ENCODE measurements at places on chromosomes 1 and 21. TPM values are rescaled to one million over a fixed set of nuclear protein-coding genes. Genes with fewer than 3 reads are reported as not detected.

NDUFV3 gene
- 36.8 TPM for total RNA-seq

HHAT gene
- total RNA-seq, result 2.1 TPM

PLA2G2A gene
- not detected for total RNA-seq

CDA gene
- not detected for total RNA-seq

DNA sequence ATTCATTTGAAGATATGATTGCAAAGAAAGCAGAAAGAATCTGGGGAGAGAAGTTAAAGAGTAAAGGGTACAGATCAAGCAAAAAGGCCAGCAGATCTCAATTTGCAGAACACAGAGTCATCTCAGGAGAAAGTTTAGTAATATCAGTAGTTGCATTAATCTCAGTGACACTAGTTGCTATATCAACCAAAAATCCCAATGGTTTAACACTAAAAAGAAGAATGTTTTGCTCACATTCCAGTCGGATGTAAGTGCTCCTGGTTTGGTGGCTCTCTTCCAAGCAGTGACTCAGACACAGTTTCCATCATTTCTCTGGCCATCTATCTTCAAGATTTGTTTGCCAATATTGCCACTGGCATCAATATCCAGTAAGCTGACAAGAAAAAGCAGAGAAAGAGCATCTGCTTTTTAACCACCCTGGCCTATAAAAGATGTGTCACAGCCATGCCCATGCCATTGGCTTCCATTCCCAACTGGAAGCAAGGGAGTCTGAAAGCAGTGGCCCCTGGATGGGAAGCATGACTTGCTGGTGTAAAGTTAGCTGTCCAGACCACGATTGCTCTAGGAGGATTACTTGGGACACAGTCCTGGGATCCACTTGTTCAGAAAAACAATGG is 45.5 kb upstream of the AIM2 start:
- no peak overlapping the region for H3K27ac ChIP-seq
- H3K4me3 ChIP-seq, result no peak overlapping the region
- no peaks in the 10 kb centered on the region for H3K36me3 ChIP-seq
- H3K4me1 ChIP-seq, result no peaks in the 10 kb centered on the region

DNA sequence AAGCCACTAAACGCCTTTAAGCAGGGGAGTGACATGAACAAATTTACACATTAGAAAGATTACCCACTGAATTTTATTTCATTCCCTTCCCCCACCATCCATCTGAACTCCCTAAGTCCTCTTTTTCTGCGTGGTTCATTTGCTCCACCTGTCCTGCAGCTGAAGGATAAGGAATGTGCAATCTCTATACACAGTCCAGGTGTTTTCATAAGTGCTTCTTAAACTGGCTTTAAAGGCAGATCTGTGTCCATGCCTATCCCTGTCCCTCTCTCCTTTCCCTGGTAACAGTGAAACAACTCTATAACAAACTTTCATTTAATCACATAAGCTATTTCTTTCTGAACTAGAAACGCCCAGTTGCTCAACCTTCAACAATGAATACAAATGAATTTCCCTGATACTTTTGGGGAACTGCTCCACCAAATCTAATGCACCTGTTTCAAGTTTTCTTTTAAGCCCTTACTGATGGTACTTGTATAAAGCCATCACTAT is 8.4 kb downstream of the GSTM3 start:
- no peaks in the 10 kb centered on the region for H3K27me3 ChIP-seq
- no peaks in the 10 kb centered on the region for H3K4me1 ChIP-seq
- H3K27ac ChIP-seq, result no peak overlapping the region
- H3K36me3 ChIP-seq, result no peaks in the 10 kb centered on the region

GLRX2 gene
- total RNA-seq, result 49.6 TPM

FLG gene
- total RNA-seq, result not detected

DNA sequence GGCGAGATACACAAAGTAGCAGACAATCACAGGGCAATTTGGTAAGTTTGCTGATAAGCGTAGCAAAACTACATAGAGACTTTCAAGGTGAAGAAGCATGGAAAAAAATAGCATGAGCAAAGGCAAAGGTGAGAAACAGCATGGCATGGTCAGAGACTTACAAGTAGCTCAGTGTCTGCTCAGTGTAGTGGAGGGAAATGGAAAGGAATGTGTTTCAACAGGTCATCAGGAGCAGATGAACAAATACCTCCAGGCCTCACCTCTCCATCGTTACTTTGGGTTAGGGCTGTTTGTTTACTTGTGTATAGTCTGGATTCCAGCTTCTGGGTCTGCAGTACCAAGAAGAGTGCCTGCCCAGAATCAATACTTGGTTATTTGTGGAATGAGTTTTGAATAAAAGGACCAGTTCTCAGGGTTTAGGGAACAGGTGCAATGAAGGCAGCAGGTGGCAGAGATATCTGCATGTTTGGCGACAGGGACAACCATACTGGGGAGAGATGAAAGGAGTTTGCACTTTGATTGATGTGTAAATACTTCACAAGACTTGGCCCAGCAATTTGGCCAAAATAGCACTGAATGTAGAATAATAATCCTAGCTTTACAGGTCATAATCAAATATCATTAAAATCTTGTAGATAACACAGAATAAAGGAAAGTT is 97.0 kb upstream of the FGGY start:
- no peak overlapping the region for H3K27ac ChIP-seq
- no peak overlapping the region for H3K4me3 ChIP-seq
- H3K4me1 ChIP-seq, result no peaks in the 10 kb centered on the region
- no peak for DNase-seq
- no peaks in the 10 kb centered on the region for H3K36me3 ChIP-seq
- H3K27me3 ChIP-seq, result no peaks in the 10 kb centered on the region

RPS6KA1 gene
- 187 TPM for total RNA-seq

PPP2R5A gene
- total RNA-seq, result 46.9 TPM

DNA sequence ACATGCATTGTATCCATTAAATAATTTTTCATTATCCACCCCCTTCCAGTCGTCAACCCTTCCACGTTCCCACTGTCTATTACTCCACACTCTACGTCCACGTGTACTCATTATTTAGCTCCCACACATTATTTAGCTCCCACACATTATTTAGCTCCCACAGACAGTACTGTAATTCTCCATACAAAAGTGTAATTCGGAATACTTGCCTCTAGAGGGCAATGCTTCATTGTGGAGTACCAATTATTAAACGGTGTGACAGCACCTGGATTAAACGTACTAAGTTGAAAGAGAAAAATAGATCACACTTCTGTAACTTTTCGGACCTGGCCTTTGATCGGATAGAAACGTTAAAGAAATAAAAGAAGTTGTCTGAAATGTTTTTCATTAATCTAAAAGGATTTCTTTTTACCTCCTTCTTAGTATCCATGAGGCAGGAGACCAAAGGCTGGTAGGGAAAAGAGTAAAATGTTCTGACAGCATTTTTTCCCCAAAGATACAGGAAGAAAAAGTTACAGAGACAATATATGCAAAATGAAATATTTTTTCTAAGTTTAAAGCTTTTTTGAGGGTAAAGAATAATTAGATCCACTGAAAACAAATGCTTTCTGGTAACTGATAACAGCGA is 99.2 kb downstream of the LHX8 start:
- no peaks in the 10 kb centered on the region for H3K36me3 ChIP-seq
- H3K4me3 ChIP-seq, result no peak overlapping the region
- no peak overlapping the region for H3K27ac ChIP-seq
- no peaks in the 10 kb centered on the region for H3K4me1 ChIP-seq
- DNase-seq, result no peak
- H3K27me3 ChIP-seq, result no peaks in the 10 kb centered on the region

- no peaks in the 10 kb centered on the region for H3K27me3 ChIP-seq
- H3K27ac ChIP-seq, result no peak overlapping the region
- no peak for DNase-seq
- H3K4me1 ChIP-seq, result peaks cover 20% of the 10 kb centered on the region
Measured at GRCh38 chr1:193181985-193182384, 4.4 kb downstream of the B3GALT2 start.

GRCh38 chr1:200260597-200261335 is 149.1 kb downstream of the ZNF281 start:
- H3K4me1 ChIP-seq, result no peaks in the 10 kb centered on the region
- H3K4me3 ChIP-seq, result no peak overlapping the region
- H3K27ac ChIP-seq, result no peak overlapping the region
- DNase-seq, result no peak

DNA sequence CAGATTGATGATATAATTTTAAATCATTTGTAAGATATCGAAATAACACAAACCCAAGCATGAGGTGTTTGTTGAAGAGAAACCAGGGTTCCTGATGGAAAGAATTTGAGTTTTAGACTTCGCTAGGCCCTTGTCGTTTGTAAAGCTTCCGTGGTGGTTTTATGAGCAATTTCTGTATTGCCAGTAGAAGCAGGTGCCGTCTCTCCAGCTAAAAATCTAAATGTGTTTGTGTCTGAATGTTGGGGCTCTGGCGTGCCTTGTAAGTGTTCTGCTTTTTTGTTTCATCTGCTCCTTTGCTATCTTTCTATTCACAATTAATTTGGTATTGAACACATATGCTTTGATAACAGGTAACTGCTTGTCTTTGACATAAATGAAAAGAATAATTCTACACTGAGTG is 27.5 kb downstream of the CHRM3 start:
- no peaks in the 10 kb centered on the region for H3K4me1 ChIP-seq
- DNase-seq, result no peak
- no peaks in the 10 kb centered on the region for H3K36me3 ChIP-seq
- no peaks in the 10 kb centered on the region for H3K27me3 ChIP-seq

FMO3 gene
- total RNA-seq, result not detected

Measured in CD8-positive, alpha-beta memory T cell (primary cell).